ENCODE measurements at places on chromosomes 5 and 9.

GRCh38 chr5:168552146-168552545 is 23.0 kb downstream of the FBLL1 start:
- DNase-seq = no peak

GRCh38 chr9:79708541-79708940 is 136.8 kb downstream of the TLE4 start:
- no peak for DNase-seq

DNA sequence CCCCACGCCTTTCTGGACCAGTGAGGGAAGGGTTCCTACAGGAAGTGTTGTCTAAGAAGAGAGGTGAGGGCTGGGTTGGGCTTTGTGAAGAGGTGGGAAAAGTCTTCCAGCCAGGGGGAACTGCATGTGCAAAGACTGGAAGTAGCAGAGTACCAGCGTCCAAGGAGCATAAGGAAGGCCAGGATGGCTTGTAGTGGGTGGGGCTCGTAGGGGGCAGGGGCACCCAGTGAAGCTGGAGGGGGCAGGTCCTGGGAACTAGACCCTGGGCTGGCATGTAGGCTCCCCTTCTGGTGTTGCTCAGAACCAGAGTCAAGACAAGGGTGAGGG is 20.4 kb downstream of the PRRX2 start:
- DNase-seq = no peak

- DNase-seq = no peak
These were observed 177.2 kb upstream of the TUT7 start for GRCh38 chr9:86531273-86531970.

- DNase-seq = no peak
These were observed 1.5 kb upstream of the LYSMD3 start for GRCh38 chr5:90530736-90531487.

- no peak for DNase-seq
These were observed 70.4 kb upstream of the ANKRD55 start for GRCh38 chr5:56303511-56303910.

- DNase-seq = no peak
These were observed 13.4 kb upstream of the SLC2A6 start for GRCh38 chr9:133492061-133493021.

GRCh38 chr9:127059765-127060361 is 62.6 kb downstream of the ANGPTL2 start:
- DNase-seq = no peak

GRCh38 chr9:14080959-14081542 is 232.9 kb downstream of the NFIB start:
- no peak for DNase-seq

DNA sequence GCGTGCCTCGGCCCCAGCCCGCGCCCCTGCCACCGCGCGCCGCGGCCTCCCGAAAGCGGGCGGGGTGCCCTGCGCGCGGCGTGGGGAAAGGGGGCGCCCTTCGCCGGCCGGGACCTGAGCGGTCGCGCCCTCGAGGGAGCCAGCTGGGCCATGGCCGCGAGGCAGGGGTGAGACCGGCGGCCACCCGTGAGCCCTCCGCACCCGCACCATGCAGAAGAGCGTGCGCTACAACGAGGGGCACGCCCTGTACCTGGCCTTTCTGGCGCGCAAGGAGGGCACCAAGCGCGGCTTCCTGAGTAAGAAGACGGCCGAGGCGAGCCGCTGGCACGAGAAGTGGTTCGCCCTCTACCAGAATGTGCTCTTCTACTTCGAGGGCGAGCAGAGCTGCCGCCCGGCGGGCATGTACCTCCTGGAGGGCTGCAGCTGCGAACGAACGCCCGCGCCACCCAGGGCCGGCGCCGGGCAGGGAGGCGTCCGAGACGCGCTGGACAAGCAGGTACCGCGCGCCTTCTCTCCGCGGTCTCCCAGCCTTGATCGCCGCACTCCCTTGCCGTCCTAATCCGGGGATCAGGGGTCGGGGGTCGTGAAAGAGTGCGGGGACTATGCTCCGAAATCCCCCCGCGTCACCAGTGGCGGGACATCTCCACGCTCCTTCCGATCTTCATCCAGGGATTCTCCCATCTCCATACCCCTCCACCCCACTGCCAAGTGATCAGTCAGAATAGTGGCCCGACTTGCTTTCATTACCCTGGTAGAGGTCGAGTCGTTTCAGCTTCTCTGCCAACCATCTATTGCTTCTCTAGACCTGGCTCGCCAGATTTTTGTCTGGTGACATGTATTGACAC is 590 bp downstream of the RASGRF2 start:
- peak; percentile 48 for DNase-seq

DNA sequence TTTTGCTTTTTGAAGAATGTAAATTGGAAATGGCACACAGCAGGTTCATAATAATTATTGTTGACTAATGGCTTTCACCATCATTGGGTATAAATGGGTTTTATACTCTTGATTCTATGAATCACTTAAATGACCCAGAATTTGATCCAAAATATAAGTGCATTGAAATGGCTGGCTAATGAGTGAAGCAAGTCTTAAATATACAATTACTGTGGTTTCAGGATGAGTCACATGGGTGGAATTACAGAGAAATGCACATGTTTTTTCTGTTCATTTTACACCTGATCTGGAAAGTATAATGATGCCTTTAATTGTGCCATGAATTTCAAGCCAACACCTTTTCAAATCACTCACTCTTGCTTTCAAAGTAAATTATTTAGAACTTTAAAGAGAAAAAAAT is 380.8 kb upstream of the CD180 start:
- DNase-seq = no peak

DNA sequence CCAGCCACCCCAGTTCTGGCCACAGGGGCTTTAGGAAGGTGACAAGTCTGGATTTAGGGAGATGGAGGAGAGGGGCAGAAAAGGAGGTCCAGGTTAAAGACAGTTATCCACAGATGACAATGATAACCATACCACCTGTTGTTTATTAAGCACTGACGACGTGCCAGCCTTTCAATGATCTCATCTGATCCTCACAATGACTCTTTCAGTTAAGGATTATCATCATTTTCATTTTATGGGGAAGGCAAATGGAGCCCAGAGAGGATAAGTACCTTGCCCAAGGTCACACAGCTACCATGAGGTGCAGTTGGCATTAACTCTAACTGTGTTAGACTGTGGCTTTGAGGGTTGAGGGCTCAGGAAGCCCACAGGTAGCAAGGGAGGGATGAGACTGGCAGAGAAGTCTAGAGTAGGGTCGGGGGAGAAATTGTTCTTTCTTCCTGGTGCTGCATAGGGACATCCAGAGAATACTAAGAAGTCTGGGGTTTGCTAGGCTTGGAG is 21.5 kb upstream of the JADE2 start:
- DNase-seq = no peak

- DNase-seq = no peak
These were observed 17.5 kb downstream of the ANKRD33B start for GRCh38 chr5:10581424-10581748.

Data from CD4-positive, alpha-beta T cell treated with Interleukin-2 at 100 ng/mL for 4 hours (primary cell).